ENCODE measurements at places on chromosomes 1 and 21.

- DNase-seq, result no peak
These were observed 25.2 kb upstream of the HMGN1 start for GRCh38 chr21:39374046-39374445.

GRCh38 chr21:41869771-41870170 is 9.4 kb downstream of the PRDM15 start:
- no peak for DNase-seq

GRCh38 chr1:162422662-162423375 is 10.9 kb upstream of the SH2D1B start:
- no peak for DNase-seq

GRCh38 chr1:26353976-26354820 is at the start of gene CRYBG2:
Gene CRYBG2, minus strand, starts transcription at chr1:26354130. Its CDS starts 7,473 bp downstream, at chr1:26346657.
- DNase-seq, result no peak

DNA sequence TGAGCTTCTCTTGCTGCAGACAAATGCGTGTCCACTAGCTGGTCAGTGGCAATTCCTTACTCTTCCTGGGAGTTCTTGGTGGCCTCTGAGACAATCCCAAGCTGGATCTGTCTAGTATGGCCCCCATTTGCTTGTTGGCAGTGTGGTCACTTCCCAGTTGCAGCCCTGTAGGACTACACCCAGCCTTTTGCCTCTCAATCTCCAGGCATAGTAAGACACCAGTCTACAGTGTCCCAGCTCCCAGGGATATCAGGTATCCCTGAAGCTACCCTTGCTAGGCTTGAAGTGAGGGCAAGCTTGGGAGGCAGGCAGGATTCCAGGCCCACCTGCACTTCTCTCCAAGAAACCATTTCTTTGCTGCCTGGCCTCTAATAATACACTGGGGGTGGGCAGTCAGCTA is 316.6 kb downstream of the RYR2 start:
- DNase-seq, result no peak

DNA sequence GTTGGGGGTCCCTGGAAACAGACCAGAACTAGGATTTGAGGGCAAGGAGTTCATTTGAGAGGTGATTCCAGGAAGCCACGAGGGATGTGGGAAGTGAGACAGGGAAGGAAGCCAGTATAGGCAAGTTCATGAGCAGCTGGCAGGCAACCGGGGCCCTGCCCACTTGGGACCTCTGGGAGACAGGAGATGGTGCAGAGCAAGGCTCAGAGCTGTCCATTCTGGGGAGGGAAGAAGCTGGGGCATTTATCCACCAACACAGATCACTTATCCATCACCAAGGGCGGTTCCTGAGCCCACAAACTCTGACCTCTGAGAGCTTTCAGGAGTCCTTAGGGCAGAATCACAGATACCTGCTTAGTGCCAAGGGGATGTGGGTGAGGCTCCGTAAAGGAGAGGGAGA is 16.8 kb downstream of the EDN2 start:
- DNase-seq, result no peak

Measured in T-helper 22 cell (primary cell).